Left ventricle myocardium inferior (tissue), 1 donor: ENCODE measurements at places on chromosomes 7 and 10.

GRCh38 chr10:89101943-89102342 lies 105.2 kb downstream of the CH25H start:
- no peak for DNase-seq

DNA sequence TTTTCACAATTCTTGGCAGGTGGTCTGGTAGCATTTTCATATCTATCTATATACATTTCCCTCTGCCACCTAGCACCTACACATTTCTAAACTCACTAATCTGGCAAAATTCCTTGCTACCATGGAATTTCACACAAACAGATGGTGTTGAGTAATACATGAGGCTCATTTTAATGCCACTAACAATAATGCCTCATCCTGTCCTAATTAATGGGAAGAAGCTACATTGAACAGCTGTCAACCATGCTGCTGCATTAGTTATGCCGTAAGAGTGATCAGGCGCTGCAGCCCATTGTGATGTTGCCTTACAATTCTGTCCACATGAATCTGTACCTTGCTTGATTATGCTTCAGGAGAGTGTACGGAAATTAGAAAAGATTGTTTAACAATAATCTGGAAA lies 23.2 kb downstream of the COL1A2 start:
- no peak for DNase-seq

DNA sequence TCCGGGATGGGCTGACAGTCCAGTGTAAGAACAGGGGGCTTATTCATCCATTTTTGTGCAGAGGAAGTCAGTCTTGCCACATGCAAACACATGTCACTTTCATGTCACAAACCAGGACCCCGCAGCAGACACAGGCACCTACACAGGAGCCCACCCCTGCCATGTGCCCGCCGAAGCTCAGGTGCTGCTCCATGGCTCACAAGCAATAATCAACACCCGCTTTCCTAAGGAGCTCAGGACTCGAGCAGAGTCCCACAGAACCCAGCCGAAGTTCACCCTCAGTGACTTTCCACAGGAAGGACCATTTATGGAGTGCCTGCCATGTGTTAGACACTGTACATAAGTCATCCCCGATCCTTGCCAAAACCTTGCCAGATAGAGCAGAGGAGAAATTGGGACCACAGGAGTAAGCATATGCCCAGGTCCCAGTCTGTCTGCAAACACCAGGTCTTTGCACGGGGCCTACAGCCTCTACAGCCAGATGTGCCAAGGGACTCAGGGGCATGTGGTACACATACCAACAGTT lies 99.4 kb downstream of the EBF3 start:
- DNase-seq = no peak

- DNase-seq = no peak
Observed at GRCh38 chr7:73565675-73566340, 8.3 kb upstream of the BCL7B start.

DNA sequence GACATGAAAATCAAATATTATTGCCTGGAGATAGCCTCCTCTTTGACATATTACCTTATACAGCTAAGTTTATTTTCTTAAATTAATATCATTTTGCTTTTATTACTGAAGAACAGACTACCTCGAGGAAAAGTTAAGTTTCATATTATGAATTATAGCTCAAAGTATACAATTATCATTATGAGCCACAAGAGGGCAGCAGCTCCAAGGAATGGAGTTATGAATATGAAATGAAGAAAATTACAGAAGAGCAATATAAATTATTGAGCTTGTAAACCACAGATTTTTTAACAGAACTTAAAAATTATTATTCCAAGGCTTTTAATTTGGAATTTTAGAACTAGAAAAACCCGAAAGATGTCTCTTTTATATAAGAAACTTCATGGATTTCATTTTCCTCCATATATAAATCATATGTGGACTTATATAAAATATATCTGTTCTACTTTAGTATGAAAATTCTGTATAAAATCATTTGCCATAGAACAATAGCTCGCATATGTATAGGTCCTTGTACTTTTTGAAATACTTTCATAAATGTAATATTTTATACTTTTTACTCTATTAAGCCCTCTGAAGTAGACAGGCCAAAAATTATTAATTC lies 40.1 kb downstream of the IQUB start:
- DNase-seq = no peak

DNA sequence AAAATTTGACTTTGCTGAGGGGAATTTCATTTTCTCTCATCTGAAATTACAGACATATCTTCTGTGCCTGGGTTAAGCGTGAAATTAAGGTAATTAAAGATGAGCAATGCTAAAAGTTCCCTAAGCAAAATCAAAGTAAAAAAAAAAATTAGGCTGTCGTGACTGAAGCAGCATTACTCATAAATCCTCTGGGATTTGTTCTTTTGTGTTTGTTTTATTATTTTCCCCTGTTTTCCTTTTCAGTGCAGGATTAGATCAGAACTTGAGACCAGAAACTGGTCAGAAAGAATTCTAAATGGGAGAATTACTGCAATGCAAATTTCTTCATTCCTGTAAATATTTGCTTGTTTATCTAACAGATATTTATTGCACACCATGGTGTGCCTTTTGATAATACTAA lies 141.4 kb upstream of the BET1 start:
- DNase-seq = no peak

DNA sequence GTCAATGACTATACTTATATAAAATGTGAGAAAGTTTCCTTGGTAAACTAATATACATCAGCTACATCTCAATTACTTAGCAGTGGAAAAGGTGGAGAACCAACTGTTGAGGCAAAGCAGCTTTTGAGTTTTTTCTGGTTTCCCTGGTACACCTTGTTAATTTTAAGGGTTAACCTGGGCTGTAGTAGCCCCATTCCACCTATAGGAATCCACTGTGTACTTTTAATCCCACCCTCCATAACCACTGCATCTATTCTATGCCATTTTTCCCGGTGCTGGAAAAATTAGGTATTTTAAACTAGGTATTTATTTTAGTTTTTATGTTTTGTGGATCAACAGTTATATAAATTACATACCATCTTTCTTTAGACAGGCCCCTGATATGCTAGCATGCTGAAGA lies 42.4 kb downstream of the NRBF2 start:
- no peak for DNase-seq

- no peak for DNase-seq
Observed at GRCh38 chr7:123604739-123605138, 3.1 kb downstream of the ASB15 start.
